NCI-H1048 (cell line): ENCODE measurements at places on chromosomes 11 and 22.
A peak's percentile ranks its signal among the peaks of the same experiment; 100 is the strongest.

GRCh38 chr22:39522567-39523300 is 2.4 kb downstream of the ATF4 start:
- no peak for DNase-seq

GRCh38 chr11:57429946-57430345 is 3.0 kb upstream of the SLC43A3 start:
- no peak for DNase-seq

GRCh38 chr22:36355894-36356293 is 31.9 kb downstream of the MYH9 start:
- no peak for DNase-seq

DNA sequence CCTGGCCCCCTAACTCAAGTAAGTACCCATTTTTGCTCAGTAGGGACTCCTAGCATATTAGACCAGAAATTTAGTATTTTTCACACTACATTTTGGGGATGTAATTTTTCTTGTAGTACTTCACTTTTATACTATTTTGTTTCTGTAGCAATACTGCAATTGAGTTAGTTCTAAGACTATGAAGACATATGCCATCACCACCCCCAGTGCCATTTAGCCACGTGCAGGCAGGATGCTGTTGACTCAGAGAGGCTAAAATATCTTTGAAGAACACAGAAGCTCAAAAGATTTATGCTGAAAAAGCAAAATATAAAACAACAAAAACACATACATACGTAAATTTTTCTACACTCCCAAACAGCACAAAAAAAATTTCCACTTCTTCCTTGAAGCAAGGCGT is 29.1 kb upstream of the DLAT start:
- no peak for DNase-seq

DNA sequence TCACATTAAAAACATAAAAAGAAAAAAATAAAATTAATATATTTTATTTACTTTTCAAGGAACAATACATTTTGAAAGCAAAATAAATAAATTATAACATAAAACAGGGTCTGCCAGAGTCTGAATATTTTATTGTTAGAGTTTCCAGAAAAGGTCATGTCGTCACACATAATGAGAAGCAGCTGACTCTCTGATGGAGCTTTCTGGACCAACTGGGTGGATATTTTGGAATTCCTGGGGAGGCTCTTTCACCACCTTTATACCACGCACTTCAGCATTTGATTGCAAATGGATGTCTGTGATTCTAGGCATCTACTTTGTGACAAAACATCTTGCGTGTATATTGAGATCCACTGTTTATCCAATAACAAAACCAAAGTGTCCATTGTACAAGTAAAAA is 455.0 kb upstream of the CCDC179 start:
- DNase-seq = no peak

GRCh38 chr22:20239676-20240446 is 28.3 kb downstream of the RTN4R start:
- DNase-seq = no peak

DNA sequence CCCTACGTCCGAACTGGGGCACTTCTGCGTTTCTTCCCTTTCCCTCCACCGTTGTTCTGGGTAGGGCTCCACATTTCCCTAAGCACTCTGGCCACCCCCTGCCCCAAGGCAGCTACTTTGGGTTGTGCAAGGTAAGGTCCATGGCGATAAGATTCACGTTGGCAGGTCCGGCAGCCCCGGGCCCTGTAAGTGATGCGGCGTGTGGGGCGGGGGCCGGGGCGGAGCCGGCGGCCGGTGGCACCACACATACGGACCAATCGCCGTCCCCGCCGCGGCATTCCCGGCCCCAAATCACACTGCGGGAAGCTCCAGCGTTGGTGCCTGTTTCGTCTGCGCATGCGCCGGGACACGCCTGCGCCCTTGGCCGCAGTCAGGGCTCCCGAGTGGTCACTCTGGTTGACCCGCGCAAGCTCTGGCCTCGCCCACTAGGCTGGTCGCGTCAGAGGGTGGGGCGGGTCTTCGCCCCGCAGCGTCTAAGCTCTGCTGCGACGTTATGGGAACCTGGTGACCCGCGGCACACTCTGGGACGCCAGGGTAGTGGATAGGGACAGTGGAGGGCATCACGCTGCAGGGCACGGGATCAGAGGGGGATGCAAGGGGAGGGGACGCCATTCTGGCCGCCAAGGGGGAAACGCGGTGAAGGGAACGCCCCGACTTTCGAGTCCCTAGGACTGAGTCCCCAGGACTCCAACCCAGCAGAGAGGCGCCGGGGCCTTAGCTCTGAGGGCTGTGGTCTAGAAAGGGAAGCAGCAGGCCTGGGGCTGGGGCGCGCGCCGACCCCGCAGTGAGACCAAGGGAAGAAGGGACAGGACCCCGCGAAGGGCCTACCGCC is 1.6 kb downstream of the FADS1 start:
- DNase-seq = peak; percentile 49

- no peak for DNase-seq
These were observed 1364.0 kb downstream of the LRRC4C start for GRCh38 chr11:40095446-40095845.

GRCh38 chr11:15826826-15827225 is 529.5 kb downstream of the SOX6 start:
- peak; percentile 5 for DNase-seq

GRCh38 chr11:62708392-62708791 is 916 bp downstream of the GNG3 start:
- no peak for DNase-seq

- no peak for DNase-seq
These were observed 14.0 kb downstream of the UFD1 start for GRCh38 chr22:19464975-19465374.

- no peak for DNase-seq
These were observed 87.1 kb downstream of the MYEOV start for GRCh38 chr11:69380921-69381581.

DNA sequence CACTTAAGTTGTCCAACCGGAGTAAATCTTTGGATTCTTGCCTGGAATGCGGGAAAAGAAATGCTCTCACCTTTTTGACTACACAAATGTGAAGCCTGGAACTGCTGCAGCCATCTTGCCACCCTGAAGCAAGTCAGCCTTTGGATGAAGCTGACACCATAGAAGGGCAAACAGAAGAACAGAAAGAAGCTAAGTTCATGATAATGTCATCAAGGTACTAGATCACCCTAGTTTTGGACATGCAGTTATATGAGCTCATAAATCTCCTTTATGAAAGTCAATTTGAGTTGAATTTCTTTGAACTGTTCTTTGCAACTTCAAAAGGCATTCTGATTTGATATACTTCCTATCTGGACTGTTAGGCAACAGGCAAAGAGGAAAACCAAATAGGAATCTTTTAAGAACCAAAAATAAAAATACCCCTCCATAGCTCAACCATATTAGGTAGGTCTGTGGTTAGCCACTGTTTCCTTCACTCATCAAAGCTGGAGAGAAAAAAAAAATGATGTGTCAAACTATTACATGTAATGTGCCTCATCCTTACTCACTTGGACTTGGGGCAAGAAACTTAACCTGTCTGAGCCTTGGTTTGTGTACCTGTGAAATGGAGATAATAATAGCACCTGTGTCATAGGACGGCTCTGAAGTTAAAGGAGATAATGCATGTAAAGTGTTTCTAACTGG is 91.9 kb downstream of the WT1 start:
- DNase-seq = no peak

- DNase-seq = no peak
These were observed 131.4 kb upstream of the UBASH3B start for GRCh38 chr11:122523846-122524805.

- no peak for DNase-seq
These were observed 691.4 kb downstream of the BRD1 start for GRCh38 chr22:49136041-49136815.
